Activated CD8-positive, alpha-beta memory T cell treated with anti-CD3 and anti-CD28 coated beads for 4 hours (primary cell): ENCODE measurements at places on chromosomes 4 and X.
A peak's percentile ranks its signal among the peaks of the same experiment; 100 is the strongest.

DNA sequence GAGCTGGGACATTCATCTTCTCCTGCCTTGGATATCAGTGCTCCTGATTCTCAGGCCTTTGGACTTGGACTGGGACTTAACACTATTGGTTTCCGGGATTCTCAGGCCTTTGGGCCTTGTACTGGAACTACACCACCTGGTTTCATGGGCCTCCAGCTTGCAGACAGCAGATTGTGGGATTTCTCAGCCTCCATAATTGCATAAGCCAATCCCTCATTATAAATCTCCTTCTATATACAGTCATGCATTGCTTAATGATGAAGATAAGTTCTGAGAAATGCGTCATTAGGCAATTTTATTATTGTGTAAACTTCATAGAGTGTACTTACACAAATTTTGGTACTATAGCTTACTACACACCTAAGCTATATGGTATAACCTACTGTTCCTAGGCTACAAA lies 8.9 kb upstream of the CCNG2 start:
- no peak for DNase-seq

DNA sequence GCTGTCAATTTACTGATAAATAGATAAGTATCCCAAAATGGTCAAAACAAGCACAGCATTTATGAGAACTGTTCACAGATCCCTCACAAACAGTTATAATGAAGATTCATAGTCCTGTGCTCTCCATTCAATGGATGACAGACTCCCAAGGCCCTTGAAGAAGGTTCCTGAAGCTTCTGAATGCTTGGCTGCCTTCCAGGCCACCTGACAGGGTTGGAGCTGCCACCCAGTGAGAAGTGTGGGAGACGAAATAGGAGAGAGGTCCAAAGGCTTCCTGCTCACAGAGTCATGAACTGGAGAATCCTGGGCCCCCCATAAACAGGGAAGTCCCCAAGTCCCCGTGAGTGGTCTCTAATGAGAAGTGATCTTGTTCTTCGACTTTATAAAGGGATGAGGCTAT lies 26.0 kb upstream of the ANXA3 start:
- DNase-seq = no peak

DNA sequence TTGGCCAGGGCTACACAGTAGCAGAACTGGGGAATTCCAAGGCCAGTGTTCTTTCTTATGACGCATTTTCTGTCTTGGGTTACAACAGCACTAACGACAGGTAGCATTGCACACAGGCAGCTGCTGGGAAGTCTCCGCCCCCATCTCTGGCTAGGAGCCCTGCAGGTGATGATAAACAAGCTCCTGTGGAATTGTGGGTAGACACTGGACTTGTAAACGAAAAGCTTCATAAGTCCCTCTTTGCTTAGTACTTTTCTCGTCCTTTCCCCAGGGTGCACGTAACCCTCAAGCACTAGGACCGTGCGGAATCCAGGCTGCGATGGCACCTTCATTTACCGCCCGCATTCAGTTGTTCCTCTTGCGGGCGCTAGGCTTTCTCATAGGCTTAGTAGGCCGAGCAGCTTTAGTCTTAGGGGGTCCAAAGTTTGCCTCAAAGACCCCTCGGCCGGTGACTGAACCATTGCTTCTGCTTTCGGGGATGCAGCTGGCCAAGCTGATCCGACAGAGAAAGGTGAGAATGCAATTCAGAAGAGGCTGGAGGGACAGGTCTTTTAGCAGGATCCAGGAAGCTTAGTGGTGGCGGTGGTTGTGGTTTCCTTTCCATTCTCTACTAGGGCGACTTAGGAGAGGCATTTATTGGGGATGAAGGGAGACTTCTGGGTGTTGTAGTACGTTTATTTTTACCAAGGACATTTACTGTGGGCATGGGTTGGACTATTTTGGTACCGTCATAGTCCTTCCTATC lies at the start of gene FAAH2:
TSS of gene FAAH2 (plus strand) at position 200 of the 745 bp plus-strand sequence. CDS start at position 320, 120 bp downstream.
- peak; percentile 25 for DNase-seq

- no peak for DNase-seq
Observed at GRCh38 chrX:18351784-18352183, 2.7 kb downstream of the SCML2 start.

DNA sequence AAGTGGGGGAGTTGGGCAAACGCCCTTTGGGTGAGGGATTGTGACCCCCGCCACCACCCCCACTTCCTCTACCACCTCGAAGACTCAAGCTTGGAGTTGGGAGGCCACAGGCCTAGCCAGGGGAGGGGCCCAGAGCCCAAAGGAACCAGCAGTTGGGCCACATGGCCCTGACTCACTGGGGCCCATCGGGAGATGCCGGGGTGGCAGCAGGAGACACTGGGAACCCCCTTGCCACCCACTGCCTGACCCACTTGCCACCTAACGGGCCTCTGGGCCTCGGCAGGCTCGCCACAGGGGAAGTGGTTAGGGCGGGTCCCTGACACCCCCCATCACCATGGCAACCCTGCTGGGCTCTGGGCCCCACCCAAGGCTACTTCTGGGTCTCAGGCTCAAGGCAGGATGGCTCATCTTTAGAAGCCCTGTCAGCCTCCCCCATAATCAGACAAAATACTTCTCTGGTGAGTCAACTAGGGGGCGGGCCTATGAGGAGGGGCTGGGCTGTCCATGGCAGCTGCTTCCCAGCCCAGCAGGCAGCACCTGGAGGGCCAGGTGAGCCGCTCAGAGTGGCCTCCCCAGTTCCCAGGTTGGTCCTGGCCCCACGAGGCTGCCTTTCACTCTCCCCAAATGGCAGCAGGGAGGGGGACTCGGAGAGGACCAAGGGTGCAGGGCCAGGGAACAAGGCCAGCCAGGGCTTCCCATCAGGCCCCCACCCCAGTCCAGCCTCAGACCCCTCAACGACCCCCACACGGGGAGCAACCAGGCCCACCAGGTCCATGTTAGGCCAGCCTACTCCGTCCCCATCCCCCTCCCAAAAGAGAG lies 5.6 kb downstream of the FLNA start:
- peak; percentile 90 for DNase-seq

DNA sequence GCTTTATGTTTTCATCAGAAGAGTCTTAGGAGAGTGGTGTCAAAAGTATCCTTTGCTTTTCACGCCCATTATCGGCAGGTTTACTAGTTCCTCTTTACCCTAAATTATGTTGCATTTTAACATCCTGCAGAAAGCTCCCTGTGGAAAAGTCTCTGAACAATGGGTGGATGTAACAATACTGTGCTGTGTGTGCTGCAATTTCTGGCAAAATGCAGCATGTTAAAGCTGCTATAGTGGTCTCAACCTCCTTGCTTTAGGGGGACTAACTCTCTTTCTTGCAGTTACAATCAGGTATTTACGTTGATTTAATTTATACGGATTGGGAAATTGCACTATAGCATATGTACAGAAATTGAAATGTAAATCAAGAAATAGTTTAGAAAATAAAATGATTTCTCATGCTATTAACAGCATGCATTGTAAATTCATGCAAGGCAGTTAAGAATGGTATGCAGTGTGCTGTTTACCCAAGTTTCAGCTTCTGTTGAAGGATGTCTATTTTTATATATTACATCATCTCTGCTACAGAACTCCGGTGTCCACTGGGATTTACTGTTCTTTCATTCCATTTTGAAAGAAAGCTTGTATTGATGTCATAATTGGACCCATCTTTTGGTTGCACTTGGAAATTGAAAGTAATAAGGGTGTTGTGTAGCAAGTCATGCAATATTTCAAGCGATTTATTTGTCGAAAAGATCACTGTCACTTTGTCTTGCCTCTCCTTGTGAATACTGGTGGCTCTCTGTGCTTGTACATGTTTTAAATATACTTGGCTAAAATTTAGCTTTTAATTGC lies 145.7 kb downstream of the RAPGEF2 start:
- no peak for DNase-seq

DNA sequence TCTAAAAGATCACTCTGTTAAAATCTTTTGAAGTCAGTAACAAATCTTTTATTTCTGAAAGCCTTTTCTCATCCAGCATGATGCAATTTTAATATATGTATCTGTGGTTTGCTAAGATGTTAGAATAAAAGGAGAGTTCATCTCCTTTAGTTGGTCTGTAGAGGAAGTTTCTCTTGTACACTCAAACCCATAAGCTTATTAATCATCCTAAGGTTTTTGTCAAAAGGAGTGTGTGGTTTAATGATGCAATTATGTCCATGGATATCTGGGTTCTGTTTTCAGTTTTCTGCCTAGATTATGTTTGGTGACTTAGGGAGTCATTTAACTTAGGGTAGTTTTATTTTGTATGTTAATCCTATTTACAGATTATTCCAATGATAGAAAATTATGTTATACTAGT lies 52.1 kb upstream of the NDST4 start:
- no peak for DNase-seq

GRCh38 chr4:139060591-139060990 lies 45.0 kb downstream of the NOCT start:
- DNase-seq = no peak

DNA sequence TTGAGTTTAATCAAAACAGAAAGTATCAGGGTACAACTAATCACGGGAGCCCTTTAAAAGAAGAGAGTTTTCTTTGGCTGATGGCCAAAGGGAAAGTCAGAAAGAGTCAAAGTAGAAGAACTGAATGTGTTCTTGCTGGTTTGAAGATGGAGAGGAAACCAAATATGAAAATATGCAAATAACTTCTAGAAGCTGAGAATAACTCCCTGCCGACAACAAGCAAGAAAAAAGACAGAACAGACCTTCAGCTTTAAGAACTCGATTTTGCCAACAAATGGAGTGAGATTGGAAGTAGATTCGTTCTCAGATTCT lies 903.8 kb downstream of the STIM2 start:
- DNase-seq = no peak

GRCh38 chrX:28756647-28757046 lies 169.4 kb downstream of the IL1RAPL1 start:
- DNase-seq = no peak

GRCh38 chrX:12304261-12304660 lies 166.0 kb downstream of the FRMPD4 start:
- no peak for DNase-seq

- DNase-seq = no peak
Observed at GRCh38 chr4:11297201-11297600, 131.5 kb downstream of the HS3ST1 start.

- DNase-seq = peak; percentile 96
Observed at GRCh38 chr4:139453371-139454110, 380 bp upstream of the RAB33B start.

- DNase-seq = no peak
Observed at GRCh38 chr4:151673908-151674520, 86.8 kb downstream of the GATB start.

DNA sequence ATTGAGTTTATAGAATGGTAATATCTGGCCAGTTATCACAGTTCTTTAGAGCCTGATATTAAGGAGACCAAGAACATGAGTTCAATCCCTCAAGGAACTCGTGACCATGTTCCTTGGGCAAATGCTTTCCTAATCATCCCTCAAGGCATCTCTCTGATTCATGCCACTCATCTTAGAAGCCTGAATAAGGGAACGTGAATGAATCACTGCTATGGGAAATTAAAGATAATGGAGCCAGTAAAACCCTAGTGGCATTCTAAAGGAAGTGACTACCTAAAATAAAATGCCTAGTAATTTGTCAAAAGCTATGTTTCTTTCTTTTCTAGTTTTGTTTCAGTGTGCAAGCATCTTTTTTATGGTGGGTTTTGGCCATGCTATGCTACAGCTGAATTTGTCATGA lies 1161.3 kb downstream of the C4orf33 start:
- DNase-seq = no peak

DNA sequence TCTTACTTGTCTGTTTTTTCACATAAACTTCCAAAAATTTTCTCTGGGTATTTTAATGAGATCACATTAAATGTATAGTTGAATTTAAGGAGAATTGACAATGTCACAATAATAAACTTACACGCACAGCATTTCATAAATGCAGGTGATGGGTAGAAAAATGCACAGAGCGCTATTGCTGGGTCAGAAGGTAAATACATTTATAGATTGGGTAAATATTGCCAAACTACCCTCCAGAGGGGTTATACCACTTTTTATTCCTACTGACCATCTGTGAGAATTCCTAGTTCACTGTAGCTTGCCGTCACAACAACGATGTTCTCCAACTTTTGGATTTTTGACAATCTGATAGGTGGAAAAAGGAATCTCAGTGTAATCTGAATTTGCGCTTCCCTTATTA lies 34.6 kb downstream of the ANXA5 start:
- DNase-seq = no peak

DNA sequence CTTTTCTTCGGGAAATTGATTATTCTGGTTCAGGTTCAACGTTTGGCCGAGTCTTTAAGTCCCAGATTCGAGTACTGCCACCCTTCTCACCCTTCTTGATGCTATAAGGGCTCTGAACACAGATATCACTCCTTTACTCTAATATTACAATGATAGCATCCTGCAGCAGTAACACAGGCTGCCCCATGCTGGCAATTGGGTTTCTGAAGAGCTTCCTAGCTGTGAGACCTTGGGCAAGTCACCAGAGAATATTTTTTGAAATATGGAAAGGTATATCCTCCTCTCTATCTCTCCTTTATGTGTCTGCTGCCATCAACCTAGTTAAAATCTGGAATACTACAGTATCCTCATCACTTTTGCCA lies 297 bp upstream of the MTMR8 start:
- no peak for DNase-seq

DNA sequence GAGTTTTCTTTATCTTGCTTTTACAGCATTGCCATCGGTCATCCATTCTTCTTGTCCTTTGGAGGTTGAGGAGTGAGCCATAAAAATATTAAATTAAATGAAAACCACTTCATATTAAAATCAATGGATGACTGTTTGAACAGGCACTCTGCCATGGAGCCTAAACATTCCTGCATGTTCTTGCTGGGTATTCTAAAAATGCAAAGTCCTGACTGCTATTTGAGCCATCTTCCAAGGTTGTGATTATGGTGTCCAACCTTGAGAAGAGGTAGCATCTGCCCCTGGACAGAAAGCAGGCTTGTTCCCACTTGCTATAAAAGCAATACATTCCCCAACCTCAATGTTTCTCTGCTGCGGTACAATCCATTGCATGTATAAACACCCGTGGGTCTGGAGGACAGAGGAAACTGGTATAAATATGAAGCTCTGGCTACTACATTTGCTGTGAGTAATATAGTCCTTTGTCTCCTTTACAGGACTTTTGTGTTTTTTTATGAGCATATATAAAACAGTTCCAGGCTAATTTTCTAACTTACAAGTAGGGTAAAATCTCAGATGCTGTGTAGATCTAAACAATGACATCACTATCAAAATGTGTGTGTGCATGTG lies 70.9 kb upstream of the FAT4 start:
- no peak for DNase-seq

DNA sequence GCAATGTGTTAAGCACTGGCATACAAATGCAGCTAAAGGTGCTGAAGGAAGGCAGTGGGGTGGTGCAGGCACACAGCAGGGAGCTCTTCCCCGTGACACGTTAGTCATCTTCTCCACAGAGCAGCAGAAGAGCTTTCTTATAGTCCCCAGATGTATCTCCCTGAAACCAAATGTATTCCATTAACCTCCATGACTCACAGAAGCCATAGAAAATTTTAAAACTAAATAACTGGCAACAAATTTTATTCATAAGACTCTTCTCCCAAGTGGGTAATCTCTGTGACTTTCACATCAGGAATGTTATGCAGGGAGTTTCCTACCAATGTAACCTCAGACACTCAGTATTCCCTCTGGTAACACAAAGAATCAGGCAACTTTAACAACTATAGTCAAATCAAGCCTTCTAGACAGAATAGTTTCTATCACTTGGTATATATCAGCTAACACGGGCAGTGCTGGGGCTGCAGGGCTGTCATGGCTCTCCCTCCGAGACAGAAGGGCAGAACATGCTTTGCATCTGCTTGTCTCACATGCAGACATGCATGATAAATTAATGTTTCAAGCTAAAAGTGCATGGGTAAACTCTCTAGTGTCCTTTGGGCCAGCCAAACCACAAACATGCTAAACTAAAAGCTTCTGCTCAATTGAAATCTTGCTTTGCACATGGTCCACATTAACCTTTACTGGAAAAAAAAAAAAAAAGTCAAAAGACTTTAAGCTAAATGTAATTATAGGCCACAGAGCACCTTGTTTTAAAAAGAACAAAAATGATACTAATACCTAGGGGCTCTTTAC lies 28.2 kb downstream of the ANXA5 start:
- DNase-seq = no peak
